ENCODE measurements at places on chromosomes 7 and 10.

- DNase-seq, result no peak
Observed at GRCh38 chr7:45026984-45027773, 27.2 kb downstream of the CCM2 start.

GRCh38 chr7:13532028-13532753, 457.3 kb downstream of the ETV1 start:
- DNase-seq, result no peak

GRCh38 chr7:81284576-81284975, 365.7 kb upstream of the SEMA3C start:
- DNase-seq, result no peak

- DNase-seq, result no peak
Observed at GRCh38 chr7:95104739-95105138, 197.3 kb downstream of the PPP1R9A start.

GRCh38 chr7:17269341-17270221, 28.9 kb upstream of the AHR start:
- no peak for DNase-seq

DNA sequence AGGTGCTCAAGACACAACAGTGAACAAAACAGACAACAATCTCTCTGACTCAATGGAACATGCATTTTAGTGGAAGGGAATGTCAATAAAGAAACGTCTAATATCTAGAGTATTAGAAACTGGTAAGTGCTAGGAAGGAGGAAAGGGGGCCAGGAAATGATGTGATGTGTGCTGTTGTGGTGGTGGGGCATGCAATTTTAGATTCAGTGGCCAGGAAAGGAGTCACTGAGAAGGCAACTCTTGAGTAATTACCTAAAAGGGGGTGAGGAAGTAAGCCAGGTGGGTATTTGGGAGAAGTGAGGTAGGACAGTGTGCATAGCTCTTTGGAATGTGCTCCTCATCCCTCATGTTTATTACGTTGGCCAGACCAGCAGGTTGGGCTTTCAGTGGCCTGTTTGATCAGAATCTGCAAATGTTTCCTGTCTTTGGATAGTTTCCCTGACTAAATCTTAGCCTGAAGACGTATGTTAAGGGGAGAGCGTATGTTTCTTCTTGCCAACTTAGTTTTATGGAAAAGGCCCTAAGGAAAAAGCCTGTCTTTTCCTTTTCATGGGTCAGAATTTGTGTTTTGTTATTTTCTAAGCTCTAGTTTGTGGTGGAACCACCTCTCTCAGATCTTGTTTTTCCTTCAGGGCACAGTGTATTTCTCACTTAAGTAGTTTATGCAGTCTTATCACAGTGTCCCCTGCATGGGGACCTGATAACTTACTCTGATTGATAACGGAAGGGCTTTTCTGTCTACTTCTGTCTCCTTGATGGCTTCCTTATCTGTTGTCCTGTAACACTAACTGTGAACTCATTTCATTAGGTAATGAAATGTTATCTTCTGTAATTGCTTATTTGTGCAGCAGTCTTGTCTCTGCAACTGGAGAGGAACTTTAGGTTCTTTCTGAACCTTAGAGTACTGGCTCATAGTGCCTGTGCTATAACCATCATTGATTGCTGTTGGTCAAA, 203.7 kb downstream of the AUTS2 start:
- DNase-seq, result no peak

- no peak for DNase-seq
Observed at GRCh38 chr7:11176985-11177555, 203.4 kb downstream of the PHF14 start.

DNA sequence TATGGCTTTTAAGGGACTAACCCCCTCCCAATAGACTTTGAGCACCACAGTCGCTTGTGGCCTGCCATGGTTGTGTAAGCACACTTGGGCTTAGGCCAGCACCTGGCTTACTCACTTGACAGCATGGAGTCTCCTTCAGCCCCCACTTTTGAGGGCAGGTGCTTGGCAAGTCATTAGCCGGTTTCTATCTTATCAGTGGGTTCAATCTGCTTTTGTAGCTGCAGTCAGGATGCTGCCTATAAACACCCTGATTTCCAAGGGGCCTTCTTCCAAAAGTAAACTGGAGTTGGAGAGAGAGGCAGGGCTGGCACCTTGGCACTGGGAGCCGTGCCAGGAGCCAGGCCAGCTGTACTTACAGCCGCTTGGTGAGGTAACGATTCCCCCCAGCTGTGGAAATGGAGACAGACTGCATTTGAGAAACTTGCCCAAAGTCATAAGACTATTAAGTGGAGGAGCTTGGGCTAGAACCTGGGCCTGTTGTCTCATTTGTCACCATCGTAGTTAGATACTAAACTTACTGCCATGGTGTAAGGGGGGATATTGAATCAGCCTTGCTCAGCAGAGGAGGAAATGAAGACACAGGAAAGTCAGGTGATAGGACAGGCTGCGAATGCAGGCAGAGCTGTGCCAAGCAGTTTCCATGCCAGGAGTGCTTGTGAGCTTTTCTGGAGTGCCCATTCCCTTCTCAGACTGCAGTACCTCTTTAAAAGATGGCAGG, 92.2 kb upstream of the EFCAB10 start:
- peak; percentile 77 for DNase-seq

- DNase-seq, result no peak
Observed at GRCh38 chr7:42180806-42181205, 56.2 kb downstream of the GLI3 start.

DNA sequence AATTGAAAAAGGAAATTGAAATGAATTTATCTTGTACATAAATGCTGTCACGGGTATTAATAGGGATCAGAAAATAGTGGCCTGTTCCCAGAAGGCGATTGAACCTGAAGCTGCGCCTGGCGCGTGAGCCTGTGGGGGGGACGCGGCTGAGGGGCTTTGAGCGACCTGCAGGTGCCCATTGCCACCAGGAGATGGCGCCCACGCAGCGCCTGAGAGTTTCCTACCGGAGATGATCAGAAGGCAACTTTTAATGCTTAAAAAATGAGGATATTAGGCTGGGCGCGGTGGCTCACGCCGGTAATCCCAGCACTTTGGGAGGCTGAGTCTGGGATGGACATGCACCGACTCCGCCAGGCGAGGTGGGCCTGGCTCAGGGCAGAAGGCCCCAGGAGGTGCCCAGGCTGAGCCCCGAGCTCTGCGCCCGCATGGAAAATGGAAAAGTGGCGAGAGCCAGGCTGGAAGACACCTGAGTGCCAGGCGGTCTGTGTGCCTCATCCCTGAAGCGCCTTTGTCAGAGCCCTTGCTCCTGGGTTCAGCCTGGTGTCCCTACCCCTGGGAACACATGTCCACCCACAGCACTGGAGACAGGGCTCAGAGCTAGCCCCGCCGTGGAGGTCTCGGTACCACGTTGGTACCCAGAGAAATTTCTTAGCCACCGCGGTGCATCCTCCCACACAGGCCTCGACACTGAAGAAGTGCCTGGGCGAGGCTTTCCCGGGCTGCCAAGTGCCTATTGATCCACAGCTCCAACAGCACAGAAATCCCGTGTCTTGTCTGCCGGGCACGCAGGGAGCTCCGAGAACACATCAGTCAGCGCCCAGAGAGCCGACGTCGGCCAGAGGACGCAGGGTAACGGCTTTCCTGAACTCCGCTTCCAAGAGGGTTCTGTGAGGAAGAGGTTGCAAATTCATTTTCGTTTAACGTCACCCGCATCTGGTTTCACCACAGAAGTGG, 117.4 kb downstream of the INPP5A start:
- peak; percentile 44 for DNase-seq

GRCh38 chr10:13003759-13004158, 2.2 kb upstream of the CCDC3 start:
- DNase-seq, result no peak

GRCh38 chr10:29356931-29357330, 68.1 kb downstream of the LYZL1 start:
- no peak for DNase-seq

DNA sequence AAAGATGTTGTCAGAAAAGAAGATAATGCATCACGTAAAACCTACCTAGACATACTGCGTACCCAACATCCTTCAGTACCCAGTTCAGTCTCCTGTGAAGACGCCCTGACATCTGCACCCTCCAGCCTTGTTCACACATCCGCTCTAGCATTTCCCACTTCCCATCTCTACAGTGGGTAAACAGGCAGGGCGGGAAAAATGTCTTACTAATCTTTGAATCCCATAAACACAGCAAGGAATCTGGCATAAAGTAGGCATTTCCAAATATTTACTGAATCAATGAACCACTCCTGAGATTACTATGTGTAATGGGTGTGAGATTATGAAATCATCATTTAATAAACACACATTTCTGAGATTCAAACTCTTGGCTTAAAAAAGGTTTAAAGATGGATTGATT, 132.8 kb downstream of the GLI3 start:
- DNase-seq, result no peak

GRCh38 chr7:1342090-1342640, 109.5 kb downstream of the UNCX start:
- peak; percentile 39 for DNase-seq

DNA sequence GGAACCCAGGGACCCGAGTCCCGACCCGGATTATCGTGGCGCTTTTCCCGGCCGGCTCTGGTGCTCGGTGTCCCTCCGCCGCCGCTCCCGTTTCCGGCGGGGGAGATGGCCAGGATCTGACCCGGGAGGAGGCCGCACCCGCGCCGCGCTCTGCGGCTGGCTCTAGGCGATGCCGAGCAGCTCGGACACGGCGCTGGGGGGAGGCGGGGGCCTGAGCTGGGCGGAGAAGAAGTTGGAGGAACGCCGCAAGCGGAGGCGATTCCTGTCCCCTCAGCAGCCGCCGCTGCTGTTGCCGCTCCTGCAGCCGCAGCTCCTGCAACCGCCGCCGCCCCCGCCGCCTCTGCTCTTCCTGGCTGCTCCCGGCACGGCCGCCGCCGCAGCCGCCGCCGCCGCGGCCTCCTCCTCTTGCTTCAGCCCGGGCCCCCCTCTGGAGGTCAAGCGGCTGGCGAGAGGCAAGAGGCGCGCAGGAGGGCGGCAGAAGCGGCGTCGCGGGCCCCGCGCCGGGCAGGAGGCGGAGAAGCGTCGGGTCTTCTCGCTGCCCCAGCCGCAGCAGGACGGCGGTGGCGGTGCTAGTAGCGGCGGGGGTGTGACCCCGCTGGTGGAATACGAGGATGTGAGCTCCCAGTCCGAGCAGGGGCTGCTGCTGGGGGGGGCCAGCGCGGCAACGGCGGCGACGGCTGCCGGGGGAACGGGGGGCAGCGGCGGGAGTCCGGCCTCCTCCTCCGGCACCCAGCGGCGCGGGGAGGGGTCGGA, 593 bp downstream of the CDK13 start:
- peak; percentile 64 for DNase-seq

- no peak for DNase-seq
Observed at GRCh38 chr10:118977022-118977599, 52.4 kb upstream of the NANOS1 start.

GRCh38 chr7:7261863-7262262, 79.5 kb downstream of the C1GALT1 start:
- no peak for DNase-seq

DNA sequence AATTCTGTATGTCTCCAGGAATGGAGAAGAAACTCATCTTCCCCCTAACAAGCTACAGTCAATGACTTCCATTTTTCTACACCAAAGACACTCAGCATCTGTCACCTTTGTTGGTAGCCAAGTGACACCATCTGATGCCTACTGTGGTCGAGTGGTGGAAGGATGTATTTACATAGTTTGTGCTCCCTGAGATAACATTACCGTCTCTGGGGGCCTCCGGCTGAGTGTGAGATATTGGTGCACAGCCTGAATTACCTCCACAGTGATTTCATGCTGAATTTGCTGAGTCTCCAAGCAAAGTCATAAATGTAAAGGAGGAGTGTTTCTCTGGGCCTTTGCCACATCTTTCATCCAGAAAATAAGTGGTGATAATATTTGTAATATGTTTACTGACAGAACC, 114.0 kb downstream of the GRID1 start:
- DNase-seq, result no peak

- no peak for DNase-seq
Observed at GRCh38 chr10:44733501-44734488, 177.3 kb upstream of the TMEM72 start.

DNA sequence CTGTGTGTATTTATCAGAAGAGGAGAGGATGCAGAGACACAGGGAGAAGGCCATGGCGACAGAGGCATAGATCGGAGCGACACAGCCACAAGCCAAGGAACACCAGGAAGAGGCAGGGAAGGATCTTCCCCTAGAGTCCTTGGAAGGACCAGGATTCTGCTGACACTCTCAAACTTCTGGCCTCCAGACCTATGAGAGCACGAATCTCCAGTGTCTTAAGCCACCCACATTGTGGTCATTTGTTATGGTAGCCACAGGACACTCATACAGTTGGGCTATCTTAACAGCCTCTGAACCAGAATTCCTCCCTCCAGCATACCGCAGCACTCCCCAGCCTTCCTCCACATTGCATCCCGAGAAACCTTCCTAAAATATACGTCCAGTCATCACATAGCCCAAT, 367.0 kb upstream of the MGMT start:
- DNase-seq, result no peak

GRCh38 chr10:32981760-32982159, 23.7 kb upstream of the ITGB1 start:
- peak; percentile 58 for DNase-seq

GRCh38 chr10:122495406-122496340, 34.3 kb downstream of the HTRA1 start:
- no peak for DNase-seq

DNA sequence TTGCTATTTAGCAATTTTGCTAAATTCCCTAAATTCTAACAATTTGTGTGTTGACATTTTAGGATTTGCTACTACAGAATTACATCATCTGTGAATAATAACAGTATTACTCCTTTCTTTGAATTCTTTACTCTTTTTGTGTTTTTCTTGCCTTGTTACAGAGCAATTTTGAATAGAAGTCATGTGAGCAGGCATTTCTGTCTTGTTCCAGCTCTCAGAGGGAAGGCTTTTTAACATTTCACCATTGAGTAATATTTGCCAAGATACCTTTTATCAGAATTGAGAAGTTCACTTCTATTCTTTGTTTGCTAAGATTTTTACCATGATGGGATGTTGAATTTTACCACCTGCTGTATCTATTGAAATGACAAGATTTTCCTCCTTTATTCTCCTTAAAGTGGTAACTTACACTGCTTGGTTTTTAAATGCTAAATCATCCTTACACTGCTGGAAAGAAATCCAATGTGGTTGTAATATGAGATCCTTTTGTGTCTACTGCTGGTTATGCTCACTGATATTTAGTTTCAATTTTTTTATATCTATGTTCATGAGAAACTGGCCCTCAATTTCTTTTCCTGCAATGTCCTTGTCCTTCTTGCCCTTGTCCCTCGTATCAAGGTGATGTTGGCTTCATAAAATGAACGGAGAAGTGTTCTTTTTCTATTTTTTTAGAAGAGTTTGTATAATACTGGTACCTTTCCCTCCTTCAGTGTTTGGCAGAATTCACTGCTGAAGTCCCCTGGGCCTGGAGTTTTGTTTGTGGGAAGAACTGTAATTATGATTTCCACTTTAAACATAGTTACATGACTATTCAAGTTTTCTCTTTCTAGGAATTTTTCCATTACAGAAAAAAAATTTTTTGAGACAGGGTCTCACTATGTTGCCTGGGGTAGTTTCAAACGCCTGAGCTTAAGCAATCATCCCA, 50.3 kb upstream of the ATP6V0A4 start:
- DNase-seq, result no peak
